Germinal center (tissue), 1 donor: ENCODE measurements at places on chromosomes 1 and 21.

DNA sequence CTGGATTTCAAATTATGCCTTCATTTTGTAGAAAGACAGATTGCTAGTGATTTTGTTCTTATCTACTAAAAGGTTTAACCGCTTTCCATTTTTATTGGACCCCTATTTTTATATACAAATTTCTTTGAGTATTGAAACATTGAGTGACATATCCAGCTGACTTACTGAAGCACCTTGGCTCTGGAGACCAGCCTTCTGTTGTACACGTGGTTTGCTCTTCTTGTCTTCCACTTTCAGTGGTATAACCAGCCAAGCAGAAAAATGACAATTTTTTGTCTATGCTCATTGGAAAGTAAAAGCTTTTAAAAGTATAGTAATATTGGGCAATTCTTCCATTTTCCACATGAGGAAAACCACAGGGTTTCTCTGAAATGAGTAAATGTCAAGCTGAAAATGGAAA, 4.4 kb downstream of the F13B start:
- no peak for DNase-seq

DNA sequence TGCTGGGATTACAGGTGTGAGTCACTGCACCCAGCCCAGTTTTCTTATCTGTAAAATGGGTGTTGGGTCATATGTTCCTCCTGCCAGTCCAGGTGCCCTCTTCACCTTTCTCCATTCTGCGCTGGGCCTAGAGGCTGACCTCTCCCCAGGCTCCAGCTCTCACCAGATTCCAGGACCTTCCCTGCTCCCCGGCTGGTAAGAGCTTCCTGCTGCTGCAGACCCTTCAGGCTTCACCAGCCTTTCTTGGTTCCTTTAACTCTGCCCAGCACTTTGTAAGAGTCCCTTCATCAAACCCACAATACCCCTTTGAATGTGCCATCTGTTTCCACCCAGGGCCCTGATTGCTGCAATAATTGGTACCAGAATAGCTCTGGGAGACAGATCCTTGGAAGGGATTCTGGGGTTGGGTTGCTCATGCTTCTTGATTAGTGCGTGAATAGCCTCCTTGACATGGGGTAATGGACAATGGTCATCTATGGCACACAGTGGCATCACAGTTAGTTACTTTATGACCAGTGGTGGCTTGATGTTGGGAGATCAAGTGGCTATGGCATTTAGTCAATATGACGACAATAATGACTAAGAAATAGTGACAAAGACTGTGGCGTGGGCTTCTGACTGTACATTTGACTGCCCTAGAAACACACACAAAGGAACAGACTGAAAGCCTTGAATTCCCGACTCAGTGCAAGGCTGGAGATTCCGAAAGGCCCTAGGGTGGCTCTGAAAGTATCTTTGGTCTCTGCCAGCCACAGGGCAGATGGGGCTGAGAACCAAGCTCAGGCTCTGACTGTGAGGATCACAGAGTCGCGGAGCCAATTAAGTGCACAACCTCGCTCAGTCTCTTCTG, 67.3 kb downstream of the SLC9A1 start:
- no peak for DNase-seq

DNA sequence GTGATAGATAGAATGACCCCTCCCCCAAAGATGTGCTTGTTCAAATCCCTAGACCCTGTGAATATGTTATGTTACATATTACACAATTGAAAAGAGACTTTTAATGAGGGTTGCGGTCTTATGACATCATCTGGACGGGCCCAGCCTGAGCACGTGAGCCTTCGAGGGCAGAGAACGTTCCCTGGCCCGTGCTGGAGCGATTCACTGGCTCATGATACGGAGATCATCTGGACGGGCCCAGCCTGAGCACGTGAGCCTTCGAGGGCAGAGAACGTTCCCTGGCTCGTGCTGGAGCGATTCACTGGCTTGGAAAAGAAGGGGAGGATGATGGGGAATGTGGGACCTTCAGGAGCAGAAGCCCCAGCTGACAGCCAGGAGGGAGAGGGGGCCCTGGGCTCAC, 34.4 kb upstream of the COL18A1 start:
- DNase-seq = no peak

DNA sequence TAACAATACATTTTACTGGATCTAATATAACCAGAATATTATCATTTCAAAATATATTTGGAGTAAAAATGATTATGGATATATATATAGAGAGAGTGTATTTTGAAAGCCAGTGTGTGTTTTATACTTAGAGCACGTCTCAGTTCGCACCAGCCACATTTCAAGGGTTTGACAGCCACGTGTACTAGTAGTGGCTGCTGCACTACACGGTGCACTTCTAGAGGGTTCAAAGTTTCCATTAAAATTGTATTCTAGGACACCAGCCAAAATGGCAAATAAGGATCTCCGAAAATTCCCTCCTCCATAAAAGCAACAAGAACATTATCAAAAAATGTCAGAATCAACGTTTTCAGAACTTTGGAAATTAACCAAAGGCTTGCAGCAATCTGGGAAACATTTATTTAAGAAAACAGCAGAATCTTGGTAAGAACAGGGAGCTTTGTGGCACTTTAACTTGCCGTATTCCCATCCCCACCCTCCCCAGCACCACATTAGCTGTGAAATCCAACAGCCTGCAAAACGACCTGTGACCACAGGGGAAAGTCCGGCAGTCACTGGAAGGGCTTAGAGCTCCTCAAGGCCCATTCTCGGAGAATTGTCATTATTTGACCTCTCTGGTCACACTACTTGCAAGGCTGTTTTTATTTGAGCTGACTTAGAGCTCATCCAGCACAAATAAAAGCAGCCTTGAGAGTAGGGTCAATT, 33.5 kb upstream of the MRPS6 start:
- no peak for DNase-seq

GRCh38 chr1:161071886-161072371, 2.2 kb upstream of the ARHGAP30 start:
- peak; percentile 62 for DNase-seq

DNA sequence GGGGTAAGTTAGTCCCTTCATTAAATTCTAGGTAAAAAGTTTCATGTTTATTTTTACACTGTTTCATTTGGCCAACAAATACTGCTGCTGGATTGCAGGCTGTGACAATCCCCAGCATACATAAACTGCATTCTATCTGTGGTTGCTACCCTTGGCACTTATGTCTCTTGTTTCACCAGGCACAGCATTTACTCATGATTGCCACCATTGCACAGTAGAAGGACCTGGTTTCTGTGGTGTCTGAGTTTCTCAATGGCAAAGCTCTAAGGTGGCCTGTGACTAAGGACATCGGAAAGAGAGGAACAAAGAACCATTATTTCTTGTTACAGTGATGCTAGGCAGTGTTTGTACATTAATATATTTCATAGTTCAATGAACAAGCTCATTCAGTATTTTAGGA, 878.4 kb upstream of the NEGR1 start:
- DNase-seq = no peak

GRCh38 chr1:31752952-31753475, 11.1 kb downstream of the ADGRB2 start:
- no peak for DNase-seq

DNA sequence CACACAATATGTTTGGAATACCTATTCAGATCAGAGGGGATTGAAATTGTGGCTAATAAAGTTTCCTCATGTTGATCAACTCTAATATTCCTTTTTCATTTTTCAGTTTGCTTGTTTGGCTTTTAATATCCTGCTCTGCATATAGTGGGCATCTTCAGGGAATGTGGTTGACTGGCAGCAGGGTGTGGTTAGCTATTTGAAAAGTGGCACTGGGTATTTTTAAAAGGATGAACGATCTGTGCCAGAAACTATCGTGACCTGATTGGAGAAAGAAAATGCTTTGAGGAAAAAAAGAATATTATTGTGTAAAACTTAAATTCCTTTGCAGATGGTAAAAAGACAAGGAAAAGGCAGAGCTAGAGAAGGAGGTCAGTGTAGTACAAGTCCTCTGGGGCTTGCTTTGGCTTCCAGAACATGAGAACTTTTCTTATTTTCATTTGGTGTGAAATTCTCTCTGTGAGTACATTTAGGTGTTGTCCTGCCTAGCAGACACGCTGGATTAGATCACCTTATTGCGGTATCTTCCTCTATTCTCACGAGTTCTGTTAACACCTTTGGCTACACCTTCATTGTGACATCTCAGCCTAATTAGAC, 329.7 kb upstream of the SNX7 start:
- DNase-seq = no peak

DNA sequence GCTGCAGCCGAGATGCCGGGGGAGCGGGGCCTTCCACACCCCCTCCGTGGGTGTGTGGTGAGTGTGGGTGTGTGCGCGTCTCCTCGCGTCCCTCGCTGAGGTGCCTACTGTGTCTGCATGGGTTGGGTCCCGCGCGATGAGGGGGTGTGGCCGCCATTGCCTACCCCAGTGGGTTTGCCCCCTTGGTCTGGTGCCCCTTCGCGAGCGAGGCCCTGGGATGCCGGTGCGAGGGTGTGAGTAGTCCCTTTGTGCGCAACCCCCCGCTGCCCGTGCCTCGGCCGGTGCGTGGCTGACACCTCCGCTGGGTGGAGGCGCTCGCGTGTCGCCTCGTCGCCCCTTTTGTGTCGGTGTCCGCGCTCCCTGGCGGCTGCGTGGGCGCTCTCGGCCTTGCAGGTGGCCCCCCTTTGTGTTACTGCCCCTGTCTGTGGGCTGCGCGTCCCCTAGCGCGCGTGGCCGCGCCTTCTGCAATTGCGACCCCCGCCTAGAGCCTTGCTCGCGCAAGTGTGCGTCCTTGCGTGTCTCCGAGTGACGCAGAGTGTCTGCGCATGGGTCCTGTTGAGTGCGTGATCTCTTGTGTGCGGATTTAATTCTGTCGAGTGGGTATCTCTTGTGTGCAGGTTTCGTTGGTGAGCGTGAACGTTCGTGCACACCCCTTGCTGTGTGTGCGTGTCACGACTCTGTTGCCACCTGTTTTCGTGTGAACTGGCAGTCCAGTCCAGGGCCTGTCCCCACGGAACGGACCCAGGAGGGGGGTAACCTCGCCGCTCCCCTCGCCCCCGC, 553 bp downstream of the TTC3 start:
- DNase-seq = peak; percentile 42

DNA sequence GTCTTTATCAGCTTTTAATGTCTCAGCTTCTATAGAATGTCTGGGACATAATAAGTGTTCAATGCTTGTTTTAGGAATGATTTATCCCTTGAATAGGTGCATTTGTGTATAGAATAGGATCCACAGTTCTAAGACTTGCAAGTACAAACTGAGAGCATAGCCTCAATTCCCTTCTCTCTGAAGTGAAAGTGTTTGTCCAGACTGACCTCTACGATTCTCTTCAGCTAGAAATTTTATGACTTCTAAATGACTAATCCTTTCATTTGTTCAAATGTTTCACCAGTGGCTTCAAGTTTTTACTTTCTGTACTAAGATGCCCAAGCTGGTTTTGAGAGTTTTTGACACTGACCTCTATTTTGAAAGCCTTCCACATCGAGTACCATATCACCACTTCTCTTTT, 608.2 kb upstream of the ADGRL4 start:
- no peak for DNase-seq

DNA sequence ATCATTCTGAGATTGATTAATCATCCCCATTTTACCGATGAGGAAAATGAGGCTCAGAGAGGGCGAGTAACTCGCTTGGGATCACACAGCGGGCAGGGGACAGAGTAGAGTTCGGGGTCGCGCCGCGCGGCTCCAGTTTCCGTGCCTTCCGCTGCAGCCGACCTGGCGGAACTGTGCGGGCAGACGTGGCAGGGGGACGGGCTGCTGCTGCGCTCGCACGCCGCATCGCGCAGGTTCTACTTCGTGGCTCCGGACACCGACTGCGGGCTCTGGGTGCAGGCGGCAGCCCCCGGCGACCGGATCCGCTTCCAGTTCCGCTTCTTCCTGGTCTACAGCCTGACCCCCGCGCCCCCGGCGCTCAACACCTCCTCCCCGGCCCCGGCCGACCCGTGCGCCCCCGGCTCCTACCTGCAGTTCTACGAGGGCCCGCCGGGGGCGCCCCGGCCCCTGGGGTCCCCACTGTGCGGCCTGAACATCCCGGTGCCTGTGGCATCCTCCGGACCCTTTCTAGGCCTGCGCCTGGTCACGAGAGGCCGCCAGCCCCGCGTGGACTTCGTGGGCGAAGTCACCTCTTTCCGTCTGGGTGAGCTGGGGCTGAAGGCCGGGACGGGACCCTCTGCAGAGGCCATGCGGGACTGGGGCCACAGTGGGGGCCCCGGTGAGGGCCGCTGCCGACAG, 2.3 kb downstream of the LDLRAD2 start:
- peak; percentile 86 for DNase-seq

- DNase-seq = no peak
Observed at GRCh38 chr1:183600136-183600535, 9.9 kb upstream of the NCF2 start.

GRCh38 chr1:89347296-89347695, 16.6 kb upstream of the GBP6 start:
- no peak for DNase-seq

GRCh38 chr1:109261578-109261977, 12.2 kb downstream of the CELSR2 start:
- DNase-seq = no peak

- DNase-seq = no peak
Observed at GRCh38 chr1:94395231-94395630, 23.0 kb upstream of the ABCD3 start.

DNA sequence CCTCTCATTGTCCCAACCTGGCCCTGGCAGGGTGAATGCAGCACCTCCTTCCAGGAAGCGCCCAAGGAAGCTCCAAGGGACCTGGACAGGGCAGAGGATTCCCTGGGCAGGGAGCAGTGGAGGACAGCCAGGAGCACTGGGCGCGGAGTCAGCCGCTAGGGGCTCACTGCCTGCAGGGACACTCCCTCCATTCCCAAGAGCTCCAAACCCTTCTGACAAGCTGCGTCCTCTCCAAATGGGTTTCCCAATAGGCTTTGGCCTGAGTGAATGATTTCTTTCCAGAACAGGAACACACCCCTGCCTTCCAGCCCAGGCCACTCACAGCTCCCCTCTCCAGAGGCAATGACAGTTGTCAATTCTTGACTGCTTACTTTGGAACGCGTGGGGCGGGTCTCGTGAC, 128.5 kb upstream of the EDN2 start:
- no peak for DNase-seq

GRCh38 chr1:209207701-209208286, 375.7 kb upstream of the CAMK1G start:
- DNase-seq = peak; percentile 17

DNA sequence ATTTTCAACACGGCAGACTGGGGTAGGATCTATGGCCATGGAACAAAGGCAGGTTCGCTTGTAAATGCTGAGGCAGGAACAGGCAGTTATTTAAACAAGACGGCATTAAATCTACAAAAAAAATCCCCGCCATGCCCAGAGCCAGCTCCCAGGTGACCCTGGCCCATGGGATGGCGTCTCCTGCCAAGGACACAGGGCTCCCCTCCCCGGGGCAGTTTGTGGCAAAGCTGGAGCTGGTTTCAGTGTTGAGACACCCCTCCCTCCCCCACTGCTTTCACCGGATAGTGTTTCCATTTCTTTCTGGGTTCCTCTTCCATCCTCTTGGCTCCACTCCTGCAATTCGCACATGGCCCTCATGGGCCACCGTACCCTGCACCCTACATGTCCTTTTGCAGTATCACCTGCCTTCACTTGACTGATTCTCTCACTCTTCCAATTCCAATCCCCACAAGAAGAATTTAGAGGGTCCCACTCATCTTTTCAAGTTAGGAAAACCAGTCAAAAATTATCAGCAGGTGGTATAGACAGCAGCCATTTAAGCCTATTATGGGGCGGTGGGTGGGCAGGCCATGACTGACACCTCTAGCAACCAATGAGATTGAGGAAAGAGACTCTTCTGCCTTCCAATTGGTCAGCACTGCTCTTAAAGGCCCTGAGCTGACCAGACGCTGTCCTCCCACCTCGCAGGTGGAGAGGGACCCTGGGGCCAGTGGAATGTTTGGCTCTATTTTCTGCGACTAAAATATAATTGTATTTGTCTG, 52.0 kb downstream of the OLIG1 start:
- DNase-seq = peak; percentile 36

- DNase-seq = no peak
Observed at GRCh38 chr1:27138368-27138767, 16.6 kb downstream of the SLC9A1 start.
